ENCODE measurements at places on chromosomes 3 and 15.

DNA sequence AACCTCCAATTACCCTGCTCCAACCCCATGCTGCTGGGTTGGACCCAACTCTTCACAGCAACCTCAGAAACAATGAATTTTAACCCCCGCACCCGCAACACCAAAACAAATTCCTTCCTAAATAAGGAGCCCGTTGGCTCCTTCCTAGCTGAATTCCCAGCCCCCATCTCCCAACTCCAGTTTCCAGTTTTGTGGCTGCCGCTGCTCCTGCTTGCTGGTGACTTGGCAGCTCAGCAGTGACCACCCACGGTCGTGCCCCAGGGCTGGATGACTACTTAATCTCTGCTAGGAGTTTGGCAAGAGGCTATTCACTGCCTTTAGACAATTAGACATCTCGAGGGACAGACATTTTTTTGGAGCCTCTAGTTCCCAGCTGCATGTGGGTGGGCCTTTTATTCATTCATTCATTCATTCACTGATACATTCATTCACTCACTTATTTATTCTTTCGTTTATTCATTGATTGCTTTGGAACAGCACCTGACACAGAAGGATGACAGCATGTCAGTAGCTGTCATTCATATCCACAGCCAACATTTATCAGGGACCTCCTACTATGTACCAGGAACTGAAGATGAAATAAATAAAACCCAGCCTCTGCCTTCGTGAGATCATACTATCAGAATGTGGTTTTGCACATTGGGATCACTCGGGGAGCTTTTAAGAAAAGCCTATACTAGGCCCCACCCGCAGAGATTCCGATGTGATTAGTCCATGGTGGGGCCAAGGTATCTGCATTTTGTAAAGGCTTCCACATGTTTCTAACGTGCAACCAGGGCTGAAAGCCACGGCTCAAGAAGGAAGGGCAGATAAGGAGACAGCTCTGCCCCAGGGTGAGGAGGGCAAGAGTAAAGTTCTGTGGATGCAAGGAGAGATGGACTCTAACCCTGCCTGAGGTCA, 256.5 kb downstream of the SHQ1 start:
- no peak for DNase-seq

- DNase-seq: no peak
Measured at GRCh38 chr3:178295292-178295912, 240.8 kb upstream of the KCNMB2 start.

GRCh38 chr15:29685156-29686078, 136.9 kb downstream of the TJP1 start:
- DNase-seq: no peak

DNA sequence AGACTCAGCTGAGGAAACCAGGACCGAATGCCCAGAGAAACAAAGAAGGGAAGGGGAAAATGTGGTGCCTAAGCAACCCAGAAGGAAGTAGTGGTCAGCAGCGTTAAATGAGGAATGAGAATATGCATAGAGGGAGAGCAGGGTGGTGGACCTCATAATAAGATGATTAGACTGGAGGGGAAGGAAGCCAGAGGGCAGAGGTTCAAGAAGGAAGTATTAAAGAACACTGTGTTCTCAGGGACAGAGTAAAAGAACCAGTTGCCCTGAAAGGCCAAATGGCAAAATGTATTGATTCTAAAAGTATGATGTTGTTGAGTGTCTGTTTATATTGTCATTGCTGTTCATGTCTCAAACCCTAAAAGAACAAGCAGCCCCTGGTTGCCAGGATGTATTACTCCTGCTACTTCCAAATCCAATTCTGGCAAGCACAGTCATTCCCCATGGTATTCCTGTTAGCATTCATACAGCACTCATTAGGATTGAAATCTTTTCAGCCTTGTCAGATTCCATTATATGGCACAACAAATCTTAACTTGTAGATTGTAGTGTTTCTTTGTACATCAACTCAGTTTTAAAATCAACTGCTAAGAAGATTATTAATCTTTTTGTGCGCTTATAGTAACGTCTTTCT, 23.4 kb downstream of the P2RY1 start:
- no peak for DNase-seq

DNA sequence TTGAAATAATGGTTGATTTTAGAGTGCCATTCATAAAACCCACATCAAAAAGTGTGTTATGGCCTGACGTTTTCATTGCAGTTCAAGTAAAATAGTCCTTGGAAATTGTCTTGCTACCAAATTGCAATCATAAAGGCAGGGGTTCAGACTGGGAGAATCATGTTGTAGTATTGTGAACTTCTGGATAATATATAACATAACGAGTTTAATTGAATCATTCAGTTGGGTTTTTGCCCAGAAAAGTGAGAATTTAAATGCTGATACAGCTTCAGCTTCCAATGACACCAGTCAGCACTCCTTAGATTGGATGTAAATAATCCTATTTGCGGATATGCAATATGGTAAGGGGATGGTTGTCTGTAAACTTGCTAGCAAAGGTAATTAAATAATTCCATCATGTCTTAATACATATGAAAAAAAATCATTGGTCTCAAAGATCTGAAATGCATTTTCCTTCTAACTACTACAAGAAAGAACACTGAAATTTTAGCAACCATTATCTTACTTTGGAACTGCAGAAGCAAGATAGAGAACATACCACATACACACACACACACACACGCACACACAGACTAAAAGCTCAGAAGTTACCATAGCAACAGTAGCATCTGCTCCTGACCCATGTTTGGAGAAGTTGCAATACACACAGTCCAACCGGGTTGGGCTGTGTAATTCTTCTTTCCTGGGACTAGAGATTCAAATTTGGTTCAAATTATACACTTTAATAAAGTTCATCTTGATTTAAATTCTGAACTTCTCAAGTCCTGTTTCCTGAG, 686.2 kb upstream of the NR2F2 start:
- DNase-seq: no peak

- no peak for DNase-seq
Measured at GRCh38 chr15:85430406-85431204, 50.2 kb downstream of the AKAP13 start.

DNA sequence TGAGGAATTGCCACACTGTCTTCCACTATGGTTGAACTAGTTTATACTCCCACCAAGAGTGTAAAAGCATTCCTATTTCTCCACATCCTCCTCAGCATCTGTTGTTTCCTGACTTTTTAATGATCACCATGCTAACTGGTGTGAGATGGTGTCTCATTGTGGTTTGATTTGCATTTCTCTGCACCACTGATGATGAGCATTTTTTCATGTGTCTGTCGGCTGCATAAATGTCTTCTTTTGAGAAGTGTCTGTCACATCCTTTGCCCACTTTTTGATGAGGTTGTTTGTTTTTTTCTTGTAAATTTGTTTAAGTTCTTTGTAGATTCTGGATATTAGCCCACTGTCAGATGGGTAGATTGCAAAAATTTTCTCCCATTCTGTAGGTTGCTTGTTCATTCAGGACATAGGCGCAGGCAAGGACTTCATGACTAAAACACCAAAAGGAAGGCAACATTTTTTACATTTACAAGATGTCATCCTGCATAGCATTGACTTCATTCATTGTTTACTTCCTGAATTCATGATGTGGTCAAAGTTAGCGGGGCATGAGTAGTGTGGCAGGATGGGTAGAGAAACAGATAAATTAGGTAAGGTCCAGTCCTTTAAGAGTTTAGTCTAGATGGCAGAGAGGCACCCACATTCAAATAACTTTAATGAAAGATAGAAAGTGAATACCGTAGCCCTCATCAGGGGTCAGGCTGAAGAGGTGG, 45.1 kb upstream of the LPP start:
- DNase-seq: no peak

- no peak for DNase-seq
Measured at GRCh38 chr3:66405701-66406091, 95.1 kb downstream of the LRIG1 start.

DNA sequence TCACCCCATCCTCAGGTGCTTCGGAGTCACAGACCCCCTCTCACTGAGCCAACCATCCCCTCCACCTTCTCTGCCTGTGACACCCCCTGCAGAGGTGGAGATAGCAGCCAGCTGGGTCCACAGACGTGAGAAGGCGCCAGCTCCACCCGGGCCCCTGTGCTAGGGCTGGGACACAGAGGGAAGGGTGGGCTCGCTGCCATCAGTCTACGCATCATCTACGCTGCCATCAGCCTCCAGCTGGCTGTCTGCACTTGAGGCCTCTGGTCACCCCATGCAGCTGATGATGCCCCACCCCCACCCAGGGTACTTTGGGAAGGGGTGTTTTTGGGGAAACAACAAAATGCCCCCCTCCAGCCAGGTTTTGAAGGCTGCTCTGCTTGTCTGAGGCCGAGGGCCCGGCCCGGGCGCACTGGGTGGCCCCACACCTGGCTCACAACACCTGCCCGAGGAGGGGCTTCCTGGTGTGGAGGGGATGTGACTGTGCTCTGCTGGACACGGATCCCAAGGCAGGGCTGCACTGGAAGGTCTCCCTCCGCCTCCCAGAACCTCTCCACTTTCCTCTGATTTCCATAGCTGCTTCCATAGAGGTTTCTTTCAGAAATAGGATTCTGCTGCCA, 163.4 kb upstream of the IQSEC1 start:
- DNase-seq: no peak

DNA sequence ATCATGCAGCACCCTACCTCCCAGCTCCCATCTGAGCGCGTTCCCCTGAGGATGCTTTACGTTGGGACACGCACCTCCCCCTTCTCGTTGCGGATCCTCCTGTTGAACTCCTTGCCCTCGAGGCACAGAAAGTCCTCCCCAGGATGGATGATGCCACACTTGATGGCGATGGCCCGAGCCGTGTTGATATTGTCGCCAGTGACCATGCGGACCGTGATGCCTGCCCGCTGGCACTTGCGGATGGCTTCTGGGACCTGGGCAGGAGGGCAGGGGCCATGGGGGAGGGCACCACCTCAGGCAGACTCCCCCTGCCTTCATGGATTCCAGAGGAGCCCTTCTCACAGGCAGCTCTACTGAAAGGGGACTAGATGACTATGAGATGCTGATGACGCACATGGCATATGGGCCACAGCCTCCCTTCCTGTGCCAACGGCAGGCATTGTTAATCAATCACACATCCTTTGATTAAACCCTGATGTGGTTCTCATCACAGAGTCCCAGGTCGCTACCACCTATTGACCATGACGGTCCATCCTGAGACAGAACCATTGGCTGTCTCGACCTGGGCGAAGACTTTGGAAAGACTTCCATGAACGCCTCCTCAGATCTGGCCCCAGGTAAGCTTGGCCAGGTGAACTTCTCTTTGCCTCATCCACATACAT, 29.5 kb upstream of the SEC13 start:
- DNase-seq: no peak

- no peak for DNase-seq
Measured at GRCh38 chr3:123640740-123641462, 56.0 kb upstream of the HACD2 start.

GRCh38 chr3:16174389-16174788, at the start of gene GALNT15:
Gene GALNT15 (plus strand): TSS chr3:16174680. CDS start chr3:16175152, 472 bp downstream.
- no peak for DNase-seq

DNA sequence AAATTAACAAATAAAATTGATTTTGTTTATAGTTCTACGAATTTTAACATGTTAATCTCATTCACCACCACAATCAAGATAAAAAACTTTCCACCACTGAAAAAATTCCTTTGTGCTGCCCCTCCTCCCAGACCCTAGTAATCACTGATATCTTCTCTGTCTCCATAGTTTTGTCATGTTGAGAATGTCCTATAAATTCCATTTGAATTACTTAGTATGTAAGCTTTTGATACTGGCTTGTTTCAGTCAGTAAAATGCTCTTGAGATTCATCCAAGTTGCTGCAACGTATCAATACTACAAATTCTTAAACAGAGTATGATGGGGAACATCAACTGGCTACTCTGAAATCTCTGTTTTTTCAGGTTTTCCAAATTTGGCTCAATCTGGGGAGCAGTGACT, 129.6 kb downstream of the CTNNB1 start:
- no peak for DNase-seq

GRCh38 chr15:40282869-40283614, at the start of gene ANKRD63:
Gene ANKRD63 (minus strand): TSS chr15:40283064. CDS start chr15:40282586, 478 bp downstream.
- DNase-seq: no peak

DNA sequence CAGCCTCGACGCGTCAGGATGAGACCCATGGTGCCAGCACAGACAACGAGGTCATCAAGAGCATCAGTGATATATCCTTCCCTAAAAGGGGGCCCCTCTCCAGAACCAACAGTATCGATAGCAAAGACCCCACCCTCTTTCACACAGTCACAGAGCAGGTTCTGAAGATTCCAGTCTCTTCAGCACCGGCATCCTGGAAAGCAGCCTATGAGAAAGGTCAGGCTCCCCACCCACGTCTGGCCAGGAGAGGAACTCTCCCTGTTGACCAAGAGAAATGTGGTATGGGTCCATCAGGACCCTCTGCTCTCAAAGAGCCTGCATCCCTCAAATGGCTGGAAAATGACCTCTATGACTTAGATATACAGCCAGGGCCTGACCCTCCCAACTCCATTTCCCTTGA, 11.6 kb downstream of the ANKRD34C start:
- no peak for DNase-seq

DNA sequence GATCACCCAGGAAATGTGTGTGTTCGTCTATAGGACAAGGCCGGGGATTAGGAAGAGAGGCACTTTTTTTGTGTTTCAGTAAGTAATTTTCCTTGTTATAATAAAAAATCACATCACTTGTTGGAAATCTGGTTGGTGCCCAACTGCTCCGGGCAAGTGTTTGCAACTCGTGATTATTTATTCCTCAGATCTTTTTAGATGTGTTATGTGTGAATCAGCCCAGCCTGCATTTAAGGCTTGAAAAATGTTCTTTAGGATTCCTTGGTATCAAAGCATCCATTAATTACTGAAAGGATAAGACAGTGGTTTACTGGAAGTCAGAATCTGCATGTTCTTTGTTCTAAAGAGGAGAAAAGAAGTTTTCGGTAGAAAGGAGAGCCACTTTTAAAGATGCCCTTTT, 345.6 kb downstream of the FEZF2 start:
- no peak for DNase-seq

DNA sequence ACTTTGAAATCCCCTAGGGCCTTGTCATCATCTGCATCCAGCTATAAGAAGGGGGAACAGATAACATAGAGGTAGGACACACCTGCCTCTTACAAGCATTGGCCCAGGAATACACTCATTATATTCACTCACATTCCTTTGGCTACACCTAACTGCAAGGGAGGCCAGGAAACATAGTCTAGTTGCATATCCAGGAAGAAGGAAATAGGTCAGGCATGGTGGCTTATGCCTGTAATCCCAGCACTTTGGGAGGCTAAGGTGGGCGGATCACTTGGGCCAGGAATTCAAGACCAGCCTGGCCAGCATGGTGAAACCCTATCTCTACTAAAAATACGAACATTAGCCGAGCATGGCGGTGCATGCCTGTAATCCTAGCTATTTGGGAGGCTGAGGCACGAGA, 48.8 kb downstream of the GTPBP8 start:
- DNase-seq: no peak

DNA sequence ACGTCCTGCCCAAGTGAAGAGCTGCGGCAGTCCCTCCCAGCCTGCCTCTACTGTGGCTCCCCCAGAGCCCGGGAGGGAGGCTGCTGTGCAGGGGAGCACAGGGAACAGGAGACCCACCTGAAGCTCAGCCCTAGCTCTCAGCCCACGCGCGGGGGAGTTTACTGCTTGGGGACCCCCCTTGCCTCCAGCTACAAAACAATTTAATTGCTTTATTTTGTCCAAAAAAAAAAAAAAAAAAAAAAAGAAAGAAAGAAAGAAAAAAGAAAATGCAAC, 78.1 kb downstream of the CLDN11 start:
- DNase-seq: no peak

- no peak for DNase-seq
Measured at GRCh38 chr15:60021589-60022378, 17.7 kb downstream of the FOXB1 start.

- no peak for DNase-seq
Measured at GRCh38 chr3:104687362-104687761, 679.3 kb upstream of the ALCAM start.

GRCh38 chr3:37519661-37520060, 342.0 kb upstream of the CTDSPL start:
- no peak for DNase-seq

GRCh38 chr15:96066852-96067495, 263.5 kb upstream of the NR2F2 start:
- DNase-seq: no peak

Measured in right renal cortex interstitium (tissue), 3 donors.